ENCODE measurements at places on chromosomes 2 and 18.

DNA sequence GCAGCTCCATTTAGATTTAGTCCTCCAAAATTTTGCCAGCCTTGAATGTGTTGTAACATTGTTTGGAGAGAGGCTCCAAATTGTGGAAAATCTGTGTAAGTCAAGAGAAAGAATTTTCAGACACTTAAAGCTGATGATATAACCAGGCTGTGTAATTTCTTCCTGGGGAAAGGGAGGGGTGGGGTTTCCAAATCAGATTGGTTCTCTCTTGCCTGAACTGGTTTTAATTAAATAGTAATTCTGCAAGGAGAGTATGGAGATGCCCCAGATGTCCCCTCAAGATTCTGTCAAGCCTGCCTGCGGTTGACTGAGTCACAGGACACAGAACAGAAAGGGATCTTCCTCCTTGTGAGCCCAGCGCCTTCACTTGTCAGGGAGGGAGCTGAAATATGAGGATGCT is 54.5 kb downstream of the C18orf63 start:
- no peak for DNase-seq

- DNase-seq, result no peak
Observed at GRCh38 chr2:237759176-237759575, 39.4 kb upstream of the RBM44 start.

DNA sequence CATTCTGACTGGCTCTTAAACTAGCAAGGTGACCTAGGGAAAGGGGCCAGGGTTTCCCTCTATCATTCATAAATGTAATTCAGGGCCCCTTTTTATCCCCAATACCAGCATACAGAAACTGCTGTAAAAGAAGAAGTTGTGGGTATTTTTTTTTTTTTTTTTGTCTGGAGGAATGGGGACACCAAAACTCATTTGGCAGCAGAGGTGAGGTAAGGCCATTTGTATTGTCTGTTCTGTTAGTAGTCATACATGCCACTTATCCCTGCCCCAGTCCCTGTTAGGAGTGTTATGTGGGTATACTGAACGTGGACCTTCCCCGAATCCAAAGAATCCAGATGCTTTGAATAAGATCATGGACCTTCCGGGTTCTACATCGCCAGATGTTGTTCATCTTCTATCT is 1.7 kb downstream of the SEPTIN2 start:
- no peak for DNase-seq

- DNase-seq, result no peak
Observed at GRCh38 chr2:29000481-29000880, 19.4 kb downstream of the TOGARAM2 start.

DNA sequence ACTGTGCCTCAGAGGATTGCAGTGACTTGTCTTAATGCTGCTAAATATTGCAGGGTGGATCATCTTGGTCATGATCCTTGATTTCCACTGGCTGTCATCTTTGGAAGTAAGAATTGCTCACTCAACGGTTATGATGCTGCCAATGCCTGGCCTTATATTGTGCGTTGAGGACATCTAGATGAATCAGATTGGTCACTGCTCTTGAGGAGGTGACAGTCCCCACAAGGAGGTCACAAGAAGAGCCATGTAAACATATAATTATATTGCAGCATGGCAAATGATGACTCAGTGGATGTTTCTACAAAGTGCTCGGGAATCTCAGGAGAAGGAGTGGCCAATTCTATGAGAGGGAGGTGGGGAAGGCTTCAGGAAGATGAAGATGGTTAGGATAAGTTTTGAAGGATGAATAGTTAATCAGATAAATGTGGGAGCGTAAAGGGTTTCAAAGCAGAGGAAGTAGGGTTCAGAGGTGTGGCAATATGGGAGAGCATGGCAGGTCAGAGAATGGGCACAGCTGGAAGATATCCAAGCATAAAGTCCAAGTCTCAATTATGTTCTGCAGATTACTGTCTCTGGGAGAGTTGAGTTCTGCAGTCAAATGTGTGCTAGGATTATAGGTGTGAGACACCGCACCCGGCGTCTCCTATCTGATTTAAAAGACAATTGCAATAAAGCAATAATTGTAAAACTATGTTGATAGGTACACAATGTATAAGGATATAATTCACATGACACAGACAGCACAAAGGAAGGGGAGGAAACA is 21.3 kb upstream of the TMEM131 start:
- no peak for DNase-seq

DNA sequence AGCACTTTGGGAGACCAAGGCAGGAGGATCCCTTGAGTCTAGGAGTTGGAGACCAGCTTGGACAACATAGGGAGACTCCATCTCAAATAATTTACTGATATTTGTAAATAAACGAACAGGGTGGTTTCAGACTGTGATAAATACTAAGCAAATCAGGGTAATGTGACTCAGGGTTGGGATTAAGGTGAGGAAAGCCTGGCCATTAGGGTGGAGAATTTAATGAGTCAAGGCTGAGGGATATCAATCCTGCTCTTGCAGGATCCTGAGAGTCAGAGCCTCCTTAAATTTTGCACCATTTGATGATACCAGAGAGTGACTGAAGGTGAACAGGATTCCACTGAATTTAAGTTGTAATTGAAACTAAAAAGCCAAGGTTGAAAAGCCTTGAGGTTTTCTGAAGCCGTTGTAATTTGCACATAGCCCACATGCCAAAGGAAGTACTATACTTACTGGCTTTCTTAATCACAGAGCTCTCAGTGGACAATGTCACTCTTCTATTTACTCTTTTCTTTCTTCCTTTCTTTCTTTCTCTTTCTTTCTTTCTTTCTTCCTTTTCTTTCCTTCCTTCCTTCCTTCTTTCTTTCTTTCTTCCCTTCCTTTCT is 28.6 kb upstream of the AP1S3 start:
- no peak for DNase-seq

GRCh38 chr2:196073521-196073920 is 4.9 kb upstream of the DNAH7 start:
- DNase-seq, result no peak

DNA sequence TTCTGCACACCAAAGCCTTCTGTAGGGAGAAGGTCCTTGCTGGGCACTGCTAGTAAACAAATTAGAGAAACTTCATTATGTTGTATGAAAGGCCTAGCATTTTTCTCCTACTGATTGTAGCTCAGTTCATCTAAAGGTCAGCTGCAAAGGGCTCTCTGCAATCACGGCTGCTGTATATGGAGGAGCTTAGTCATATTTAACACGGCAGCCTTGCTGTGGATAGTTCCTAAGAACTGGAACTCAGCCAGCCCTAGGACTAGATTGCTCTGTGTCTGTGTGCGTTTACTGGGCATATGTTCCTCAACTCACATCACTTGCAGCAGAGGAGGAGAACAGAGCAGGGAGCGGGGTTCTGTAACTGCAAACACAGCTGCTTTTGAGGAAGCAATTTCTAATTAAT is 1103.9 kb upstream of the KLHL29 start:
- DNase-seq, result peak; percentile 68

GRCh38 chr18:51562866-51563265 is 365.4 kb upstream of the MEX3C start:
- DNase-seq, result no peak

GRCh38 chr2:8402222-8402621 is 279.6 kb upstream of the ID2 start:
- peak; percentile 99 for DNase-seq

DNA sequence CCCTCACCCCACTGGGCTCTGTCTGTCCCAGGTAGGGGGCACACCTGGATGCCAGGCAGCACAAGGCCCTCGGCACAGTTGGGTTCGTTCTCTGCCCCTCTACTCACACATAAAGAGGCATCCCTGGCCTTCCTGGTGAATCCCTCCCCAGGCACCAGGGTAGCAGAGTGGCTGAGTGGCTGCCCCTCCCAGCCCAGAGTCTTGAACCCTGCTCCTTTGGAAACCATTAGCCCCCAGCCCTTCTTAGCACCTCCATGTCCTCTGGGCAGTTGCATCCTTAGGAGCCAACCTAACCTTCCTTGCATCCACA is 2.0 kb downstream of the GPC1 start:
- no peak for DNase-seq

- no peak for DNase-seq
Observed at GRCh38 chr2:177143444-177143843, 69.2 kb upstream of the HNRNPA3 start.

DNA sequence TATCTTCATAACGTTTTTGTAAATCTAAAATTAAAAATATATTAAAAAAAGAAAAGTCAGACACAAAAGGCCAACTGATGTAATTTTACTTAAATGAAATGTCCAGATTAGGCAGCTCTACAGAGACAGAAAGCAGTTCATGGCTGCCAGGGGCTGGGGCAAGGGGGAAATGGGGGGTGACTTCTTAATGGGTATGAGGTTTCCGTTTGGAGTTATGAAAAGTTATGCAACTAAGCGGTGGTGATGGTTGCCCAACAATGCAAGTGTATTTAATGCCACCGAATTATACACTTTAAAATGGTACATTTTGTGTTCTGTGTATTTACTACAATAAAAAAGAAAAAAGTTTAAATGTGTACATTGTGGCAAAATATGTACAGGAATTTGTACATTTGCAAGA is 70.2 kb upstream of the TEX51 start:
- DNase-seq, result no peak

DNA sequence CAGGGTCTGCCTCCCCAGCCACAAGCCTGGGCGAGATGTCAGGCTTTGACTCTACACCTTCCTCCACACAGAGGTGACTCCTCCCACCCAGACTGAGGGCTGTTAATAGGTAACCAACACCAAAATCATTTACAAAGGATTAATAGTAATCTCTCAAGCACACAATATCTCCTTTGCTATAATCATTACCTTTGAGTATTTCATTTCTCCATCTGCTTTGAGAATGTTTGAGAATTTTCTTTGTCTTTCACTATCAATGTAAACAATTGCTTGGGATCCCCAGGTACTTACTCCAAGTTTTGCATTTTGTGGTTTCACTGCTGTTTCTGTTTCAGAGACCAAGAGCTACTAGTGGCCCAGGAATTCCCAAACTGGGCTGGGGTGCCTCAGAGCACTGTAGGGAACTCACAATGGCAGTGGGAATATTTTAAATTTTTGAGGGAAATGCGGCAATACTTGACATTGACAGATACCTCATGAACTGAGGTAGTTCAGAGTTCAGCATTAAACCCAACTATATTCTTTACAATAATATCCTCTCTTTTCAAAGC is 166.4 kb upstream of the MGAT5 start:
- no peak for DNase-seq
